Effector memory CD8-positive, alpha-beta T cell (primary cell): ENCODE measurements at places on chromosomes 7 and 10.

DNA sequence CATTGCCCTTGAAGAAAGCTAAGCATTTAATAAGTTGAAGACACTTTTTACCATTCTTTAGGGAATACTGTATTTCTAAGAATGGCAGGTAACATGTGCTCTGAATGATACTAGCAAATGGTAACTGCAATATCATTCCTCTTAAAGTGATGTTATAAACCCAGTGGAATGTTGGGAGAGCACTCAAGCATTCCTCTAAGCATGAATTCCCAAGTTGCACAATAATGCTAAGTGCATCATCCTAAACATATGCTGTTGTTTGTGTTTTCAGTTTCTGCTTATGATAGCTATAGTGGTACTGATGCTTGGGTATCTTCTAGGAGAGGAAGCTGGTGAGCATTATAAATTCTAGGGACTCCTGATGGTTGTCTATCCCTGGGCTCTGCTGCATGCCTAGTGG, 673.9 kb downstream of the PHTF2 start:
- no peak for DNase-seq

- no peak for DNase-seq
Observed at GRCh38 chr10:17233286-17233991, 5.4 kb downstream of the VIM start.

GRCh38 chr10:73765066-73765465, 16.8 kb upstream of the CHCHD1 start:
- DNase-seq, result no peak

- no peak for DNase-seq
Observed at GRCh38 chr10:60206735-60207134, 182.9 kb downstream of the ANK3 start.

DNA sequence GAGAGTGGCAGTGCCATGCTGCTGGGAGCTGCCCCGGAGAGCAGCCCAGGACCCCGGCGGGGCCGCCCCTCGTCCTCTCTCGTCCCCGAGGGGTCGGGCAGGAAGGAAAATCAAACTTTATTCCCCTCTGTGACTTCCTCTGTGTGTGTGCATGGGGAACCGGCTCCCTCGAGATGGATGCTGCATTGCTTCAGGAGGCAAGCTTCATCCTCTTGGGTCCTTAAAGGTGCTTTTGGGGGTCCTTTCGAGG, 726 bp downstream of the MCU start:
- DNase-seq, result no peak

DNA sequence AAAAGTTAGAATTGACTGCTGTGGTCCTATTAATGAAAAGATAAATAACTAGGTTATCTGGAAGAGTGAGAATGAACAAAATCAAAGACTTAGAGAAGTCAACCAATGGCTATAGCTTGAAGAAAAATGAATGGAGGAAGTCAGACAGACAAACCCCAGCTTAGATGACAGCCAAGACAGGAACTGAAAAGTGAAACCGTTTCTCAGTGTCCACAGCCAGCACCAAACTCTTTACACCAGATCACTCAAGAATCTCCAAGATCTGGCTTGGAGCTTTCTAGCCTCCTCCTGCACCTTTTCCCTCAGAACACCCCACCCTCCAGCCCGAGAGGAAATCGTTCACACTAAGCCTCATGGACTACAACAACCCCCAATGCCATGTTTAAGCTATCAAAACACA, 167.0 kb downstream of the SFMBT2 start:
- DNase-seq, result no peak
